ENCODE measurements at places on chromosomes 5 and 9. TPM values are rescaled to one million over a fixed set of nuclear protein-coding genes. Genes with fewer than 3 reads are reported as not detected.

PAEP gene
- not detected for total RNA-seq

RAB3C gene
- 0.27 TPM for total RNA-seq

C5orf52 gene
- not detected for total RNA-seq

CTNND2 gene
- total RNA-seq = not detected

OR1Q1 gene
- total RNA-seq = not detected

IL3 gene
- not detected for total RNA-seq

SCGB3A1 gene
- total RNA-seq = not detected

NEURL1B gene
- 5.3 TPM for total RNA-seq

SCGB3A2 gene
- not detected for total RNA-seq

PPP3R2 gene
- total RNA-seq = not detected

CKMT2 gene
- 0.44 TPM for total RNA-seq

CBY3 gene
- total RNA-seq = not detected

AIF1L gene
- 19.2 TPM for total RNA-seq

CEP72 gene
- total RNA-seq = 3.5 TPM

GZMA gene
- total RNA-seq = not detected

Data from mammary microvascular endothelial cell (primary cell).